Stimulated activated CD8-positive, alpha-beta memory T cell treated with anti-CD3 and anti-CD28 coated beads, Interleukin-7, amount 100 ng/mL, for 24 hours (primary cell): ENCODE measurements at places on chromosomes 16 and 17.

GRCh38 chr16:84451781-84452180 is 52.7 kb downstream of the MEAK7 start:
- no peak for DNase-seq

- no peak for DNase-seq
These were observed 987 bp downstream of the SLC16A5 start for GRCh38 chr17:75088465-75089417.

- DNase-seq, result no peak
These were observed 3.4 kb downstream of the NOD2 start for GRCh38 chr16:50696575-50697420.

DNA sequence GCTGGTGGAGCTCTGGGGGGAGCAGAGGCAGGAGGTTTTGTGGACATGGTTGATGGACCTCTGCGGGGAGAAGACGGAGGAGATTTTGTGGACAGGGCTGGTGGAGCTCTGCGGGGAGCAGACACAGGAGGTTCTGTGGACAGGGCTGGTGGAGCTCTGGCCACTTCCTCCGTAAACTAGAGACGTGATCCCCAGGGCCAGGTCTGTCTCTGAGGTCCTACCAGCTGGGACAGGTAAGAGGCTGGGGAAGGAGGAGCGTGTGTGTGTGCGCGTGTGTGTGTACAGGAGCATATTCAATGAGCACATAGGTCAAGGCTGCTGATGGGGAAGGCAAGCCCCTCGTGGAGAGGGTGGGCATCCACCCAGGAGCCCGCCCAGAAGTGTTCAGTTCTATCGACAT is 20.6 kb downstream of the RPH3AL start:
- DNase-seq, result no peak

DNA sequence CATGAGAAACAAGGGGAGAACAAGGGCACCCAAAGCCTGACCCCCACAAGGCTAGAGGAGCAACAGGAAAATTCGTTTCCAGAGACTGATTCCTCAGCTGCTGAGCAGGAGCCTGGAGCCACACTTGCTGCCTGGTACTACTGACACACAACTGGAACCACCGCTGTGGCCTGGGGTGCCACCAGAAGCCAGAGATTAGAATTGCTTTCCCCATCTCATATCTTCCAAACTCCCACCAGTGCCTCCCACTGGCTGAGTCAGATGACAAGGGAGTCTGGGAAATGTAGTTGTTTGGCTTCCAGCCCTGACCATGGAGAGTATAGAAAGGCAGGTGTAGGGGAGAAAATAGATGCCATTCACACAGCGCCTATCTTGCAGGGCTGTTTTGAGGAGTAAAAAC is 4.1 kb upstream of the TMEM11 start:
- DNase-seq, result no peak

DNA sequence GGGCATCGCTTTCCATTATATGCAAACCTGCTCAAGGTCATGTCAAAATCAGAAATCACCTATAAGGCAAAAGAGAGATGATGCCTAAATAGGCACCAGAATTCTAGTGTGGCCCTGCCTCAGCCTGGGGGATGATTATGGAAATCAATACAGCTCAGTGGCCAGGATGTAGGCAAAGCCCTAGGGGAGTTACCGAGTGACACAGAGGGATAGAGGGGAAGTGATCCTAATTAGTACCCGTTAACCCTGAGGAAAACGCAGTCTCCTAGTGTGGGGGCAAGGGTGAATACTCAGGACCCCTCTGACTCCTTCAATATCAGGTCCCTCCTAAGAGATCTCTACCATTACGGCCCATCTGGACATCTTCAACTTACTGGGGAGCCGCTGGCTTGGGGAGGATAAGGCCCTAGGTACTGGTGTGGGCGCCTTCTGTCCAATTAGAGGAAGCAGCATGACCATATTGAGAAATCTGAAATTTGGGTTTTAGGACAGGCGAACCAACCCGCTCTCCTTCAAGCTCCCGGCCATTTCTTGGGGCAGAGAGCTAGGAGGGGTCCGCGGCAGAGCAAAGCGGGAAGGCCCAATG is 725 bp downstream of the NT5C3B start:
- DNase-seq, result no peak

GRCh38 chr17:3438368-3438767 is 4.7 kb upstream of the OR1E2 start:
- DNase-seq, result no peak

- DNase-seq, result no peak
These were observed 204.1 kb upstream of the NOG start for GRCh38 chr17:56389356-56389755.

DNA sequence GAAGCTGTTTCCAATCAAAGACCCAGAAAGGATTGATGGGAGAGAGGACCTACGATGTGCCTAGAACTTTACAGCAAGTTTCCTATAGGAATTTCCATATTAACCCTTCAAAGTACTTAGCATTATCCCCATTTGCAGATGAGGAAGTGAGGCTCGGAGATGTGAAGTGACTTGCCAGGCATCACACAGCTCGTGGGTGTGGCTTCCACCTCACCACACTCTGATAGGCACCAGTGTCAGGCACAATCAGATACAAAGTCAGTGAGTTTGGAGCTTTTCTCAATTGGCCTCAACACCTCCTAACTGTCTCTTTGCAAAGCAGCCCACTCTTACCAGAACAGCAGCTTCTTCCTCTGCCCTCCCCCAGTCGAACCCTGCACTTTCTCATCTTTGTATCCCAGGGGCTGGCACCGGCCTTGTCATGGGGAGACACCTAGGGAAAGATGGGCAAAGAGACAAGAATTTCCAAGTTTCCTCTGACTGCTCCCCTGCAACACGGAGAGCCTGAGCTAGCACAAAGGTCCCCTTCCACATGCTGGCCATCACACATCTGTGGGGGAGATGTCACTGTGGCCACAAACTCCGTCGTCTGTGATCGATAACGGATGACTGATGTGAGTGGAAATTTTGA is 37.4 kb upstream of the CCL1 start:
- no peak for DNase-seq

DNA sequence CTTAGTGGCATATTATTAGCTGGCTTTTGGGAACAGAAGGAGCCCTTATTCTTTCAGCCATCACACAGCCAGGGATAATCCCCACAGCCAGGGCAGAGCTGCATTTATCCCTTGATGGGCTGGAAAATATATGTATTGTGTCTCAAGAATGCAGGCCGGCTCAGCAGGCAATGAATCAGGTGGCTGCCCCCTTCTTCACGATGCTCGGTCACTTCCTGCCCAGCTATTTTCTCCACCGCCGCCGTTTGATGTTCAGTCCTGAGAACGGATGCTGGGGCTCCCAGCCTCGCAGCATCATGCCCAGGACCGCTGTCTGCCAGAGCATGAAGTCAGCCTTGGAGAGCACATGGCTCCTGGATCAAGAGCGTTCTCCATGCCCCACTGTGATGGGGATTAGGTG is 4.3 kb upstream of the MYH3 start:
- DNase-seq, result no peak

- no peak for DNase-seq
These were observed 3.7 kb upstream of the PGS1 start for GRCh38 chr17:78374631-78375274.

DNA sequence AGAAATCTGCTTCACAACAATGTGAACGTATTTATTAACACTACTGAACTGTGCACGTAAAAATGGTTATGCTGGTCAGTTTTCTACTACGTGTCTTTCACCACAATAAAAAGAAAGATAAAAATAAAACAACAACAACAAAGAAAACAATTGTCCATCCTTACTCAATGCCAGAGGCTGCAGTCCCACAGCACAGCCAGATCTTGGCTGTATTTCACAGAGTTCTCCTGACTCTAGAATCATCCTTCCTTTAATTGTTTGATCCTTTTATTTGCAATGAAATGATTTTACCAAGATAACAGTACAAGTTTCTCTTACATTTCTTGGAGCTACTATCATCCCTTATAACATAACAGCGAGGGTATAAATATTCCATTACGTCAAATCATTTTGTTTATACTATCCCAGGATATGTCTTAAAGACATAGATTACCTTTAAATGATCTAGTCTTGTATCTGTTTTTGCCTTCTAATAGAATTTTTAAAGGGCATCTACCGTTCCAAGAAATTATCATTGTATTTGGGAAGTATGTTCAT is 103.3 kb downstream of the SLC39A11 start:
- no peak for DNase-seq

- DNase-seq, result no peak
These were observed 41.1 kb upstream of the C16orf82 start for GRCh38 chr16:27025581-27025980.

DNA sequence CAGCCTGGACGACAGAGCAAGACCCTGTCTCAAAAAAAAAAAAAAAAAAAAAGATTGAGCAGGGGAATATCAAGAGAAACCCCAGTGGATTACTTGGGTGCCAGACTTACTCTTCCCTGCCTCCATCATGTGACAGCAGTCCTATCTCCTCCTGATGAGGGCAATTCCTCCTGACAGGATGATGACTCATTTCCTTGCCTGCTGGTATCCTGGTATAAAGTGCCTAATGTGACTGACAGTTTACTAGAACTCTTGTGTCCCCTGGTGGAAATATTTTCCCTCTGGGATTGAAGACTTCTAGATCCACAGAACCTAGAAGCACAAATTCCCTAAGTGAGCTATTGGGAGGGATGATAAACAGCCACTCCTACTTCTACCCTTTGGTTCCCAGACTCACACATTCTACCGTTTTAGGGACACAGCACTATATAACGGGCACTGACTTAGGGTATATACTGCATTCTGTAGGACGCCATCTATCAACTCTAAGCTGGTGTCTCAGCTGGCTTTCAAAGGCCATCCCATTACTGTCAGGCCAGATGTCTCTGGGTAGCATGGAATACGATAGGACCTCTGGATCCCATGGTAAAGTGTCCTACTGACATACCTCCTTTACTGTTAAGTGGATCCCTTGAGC is 114.6 kb upstream of the MED13 start:
- DNase-seq, result no peak

DNA sequence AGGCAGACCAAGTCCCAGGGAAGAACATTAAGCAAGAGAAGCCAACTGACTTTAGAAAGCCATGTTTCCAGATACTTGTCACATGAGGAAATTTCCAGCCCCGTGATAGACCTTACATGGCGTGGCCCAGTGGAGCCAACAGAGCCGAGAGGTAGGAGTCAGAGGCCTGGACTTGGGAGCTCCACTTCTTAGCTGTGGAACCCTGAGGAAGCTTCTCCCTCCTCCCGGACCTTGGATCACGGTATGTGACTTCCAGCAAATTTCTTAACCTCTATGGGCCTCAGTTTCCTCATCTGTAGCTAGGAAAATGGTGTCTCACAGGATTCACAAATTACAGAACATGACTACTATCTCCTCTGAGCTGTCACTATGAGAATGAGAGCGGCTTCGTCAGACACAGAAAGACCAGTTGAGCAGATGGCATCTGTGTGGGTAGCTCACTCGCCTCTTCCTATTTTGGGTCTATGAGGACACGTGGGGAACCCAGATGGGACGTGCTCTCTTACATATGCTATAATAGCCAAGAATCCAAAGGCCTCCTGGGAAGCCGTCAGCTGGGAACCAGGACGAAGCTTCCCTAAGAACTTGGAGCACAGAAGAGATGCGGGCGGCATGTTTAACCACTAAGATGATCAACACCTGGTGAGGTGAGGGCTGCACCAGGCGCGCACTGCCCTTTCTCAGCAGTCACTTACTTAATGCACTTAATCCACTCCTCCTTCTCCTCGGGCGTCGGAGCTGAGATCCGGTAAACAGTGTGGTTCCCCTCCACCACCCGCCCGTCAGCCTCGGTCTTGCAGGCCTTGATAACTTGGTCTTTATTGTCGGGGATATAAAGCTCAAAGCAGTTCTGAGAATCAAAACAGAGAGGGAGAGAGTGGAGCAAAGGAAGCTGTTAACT is 102.3 kb downstream of the CYTH1 start:
- DNase-seq, result no peak

DNA sequence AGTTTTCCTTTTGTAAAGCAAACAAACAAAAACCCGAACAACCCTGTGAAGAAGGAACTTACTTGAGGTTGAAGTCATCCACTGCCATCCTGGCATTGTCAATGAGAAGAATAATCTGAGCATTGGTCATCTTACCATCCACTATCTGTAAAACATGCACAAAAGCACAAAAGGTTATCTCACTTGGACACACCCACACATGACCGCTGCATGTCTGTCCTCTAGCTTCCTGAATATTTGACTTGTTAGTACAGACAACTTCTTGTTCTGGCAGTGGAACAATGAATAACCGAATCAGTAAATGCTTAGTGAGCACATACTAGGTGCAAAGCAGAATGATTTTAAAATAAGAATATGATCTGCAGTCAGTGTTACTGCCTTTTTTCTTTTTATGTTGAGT is 6.1 kb downstream of the KRT23 start:
- no peak for DNase-seq

GRCh38 chr16:50928065-50928464 is 186.2 kb downstream of the CYLD start:
- DNase-seq, result no peak

DNA sequence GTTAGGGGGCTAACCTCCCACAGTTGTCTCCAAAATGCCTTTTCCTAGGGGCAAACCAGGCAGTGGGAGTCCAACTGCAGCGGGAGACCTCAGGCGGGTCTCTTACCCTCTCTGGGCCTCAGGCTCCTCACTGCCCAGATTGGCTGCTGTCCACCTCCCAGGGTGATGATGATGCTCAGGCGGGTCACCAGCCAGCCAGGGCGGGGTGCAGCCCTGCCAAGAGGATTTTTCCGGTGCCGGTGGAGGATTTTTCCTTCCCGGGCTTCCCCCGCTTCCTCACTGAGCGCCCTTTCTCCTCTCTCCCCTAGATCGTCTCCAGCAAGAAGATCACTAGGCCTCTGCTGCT is 22.8 kb downstream of the CPNE2 start:
- DNase-seq, result no peak

DNA sequence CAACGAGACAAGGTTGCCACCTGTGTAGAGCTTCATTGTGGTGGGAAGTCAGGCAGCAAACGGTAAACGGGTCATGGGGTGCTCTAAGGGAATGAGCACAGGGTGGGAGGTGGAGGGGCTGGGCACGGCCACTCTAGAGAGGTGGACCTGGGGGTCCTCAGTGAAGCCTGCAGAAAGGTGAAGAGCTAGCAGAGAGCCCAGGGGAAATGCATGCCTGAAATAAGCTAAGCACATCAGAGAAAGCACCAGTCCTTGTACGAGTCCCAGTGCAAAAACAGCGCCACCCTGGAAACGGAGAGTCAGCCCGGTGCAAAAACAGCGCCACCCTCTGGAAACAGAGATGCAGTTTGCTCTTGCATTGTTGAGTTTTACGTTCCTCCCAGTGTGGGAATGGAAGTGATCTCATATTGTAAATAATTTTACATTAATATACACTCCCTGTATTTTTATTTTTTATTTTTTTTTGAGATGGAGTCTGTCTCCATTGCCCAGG is 65.0 kb downstream of the TBC1D16 start:
- DNase-seq, result no peak

GRCh38 chr17:57852092-57852954 is 2.5 kb upstream of the MRPS23 start:
- DNase-seq, result no peak

DNA sequence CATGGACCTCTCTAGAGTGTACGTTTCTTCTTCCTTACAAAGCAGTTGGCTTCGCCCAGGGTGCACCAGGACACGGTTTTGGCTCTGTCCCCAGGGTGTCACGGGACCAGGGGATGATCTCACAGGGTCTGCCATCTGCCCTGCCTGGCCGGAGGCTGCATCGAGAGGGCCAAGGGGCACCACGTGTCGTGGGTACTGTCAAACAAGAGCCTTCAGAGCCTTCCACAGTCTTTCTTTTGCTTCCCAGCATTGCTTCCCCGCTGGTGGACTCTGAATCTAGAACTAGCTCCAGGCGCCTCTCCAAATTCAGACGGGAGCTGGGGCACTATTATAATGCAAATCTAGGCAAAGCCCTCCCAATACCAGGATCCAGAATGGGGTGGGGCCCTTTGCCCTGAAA is 47.9 kb downstream of the MAPT start:
- DNase-seq, result no peak

- DNase-seq, result no peak
These were observed 88.2 kb upstream of the FA2H start for GRCh38 chr16:74862743-74863244.
